ENCODE measurements at places on chromosomes 6 and 20.

GRCh38 chr20:22489626-22490286 lies 94.6 kb downstream of the FOXA2 start:
- no peak for DNase-seq

- no peak for DNase-seq
Observed at GRCh38 chr20:53489528-53489927, 104.1 kb downstream of the ZNF217 start.

GRCh38 chr6:161076181-161076677 lies 84.7 kb downstream of the MAP3K4 start:
- no peak for DNase-seq

DNA sequence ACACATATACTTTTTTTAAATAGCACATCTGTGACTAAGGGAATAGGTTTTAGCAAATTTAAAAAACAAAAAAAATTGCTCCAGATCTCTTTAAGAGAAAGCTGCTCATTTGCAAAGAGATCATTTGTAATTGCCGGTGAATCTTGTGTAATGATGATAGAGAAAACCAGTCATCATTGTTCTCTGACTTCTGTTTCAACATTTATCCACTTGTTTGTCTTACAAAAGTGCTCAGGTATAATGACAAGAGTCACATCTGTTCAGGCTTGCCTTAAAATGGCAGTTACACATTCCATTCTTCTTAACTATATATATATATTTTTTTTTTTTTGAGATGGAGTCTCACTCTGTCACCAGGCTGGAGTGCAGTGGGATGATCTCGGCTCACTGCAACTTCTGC lies 165.2 kb downstream of the AIG1 start:
- no peak for DNase-seq

GRCh38 chr20:44643596-44644229 lies 7.8 kb downstream of the ADA start:
- DNase-seq, result peak; percentile 54

DNA sequence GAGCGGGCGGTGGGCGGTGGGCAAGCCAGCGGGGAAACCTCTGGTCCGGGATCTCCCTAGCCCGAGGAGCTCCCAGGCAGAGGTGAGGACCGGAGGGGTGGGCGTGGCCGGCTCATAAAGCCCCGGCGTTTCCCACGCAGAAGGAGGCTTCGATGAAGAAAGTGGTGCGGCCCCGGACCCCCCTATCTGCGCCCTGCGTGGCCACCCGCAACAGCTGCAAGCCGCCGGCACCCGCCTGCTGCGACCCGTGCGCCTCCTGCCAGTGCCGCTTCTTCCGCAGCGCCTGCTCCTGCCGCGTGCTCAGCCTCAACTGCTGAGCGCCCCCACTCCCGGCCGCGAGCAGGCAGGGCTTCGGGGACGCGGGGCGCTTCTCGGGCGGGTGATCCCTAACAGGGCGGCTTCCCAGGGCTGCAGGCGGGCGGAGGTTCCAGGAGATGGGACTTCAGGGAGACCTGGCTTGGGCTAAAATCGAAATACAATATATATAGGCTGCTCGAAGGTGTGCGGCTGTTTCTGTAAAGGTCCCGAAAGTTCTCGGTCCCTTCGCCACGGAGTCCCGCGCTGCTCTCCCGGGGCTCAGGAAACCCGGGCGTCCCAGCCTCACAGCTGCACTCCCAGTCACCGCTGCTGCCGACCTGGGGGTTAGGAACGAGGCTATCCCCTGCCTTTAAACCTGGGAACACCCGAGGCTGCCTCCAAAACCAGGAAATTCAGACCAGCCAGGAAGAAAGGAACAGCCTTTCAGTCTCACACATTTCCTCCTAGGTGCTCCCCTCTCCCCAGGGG lies 27.8 kb downstream of the ASIP start:
- no peak for DNase-seq

DNA sequence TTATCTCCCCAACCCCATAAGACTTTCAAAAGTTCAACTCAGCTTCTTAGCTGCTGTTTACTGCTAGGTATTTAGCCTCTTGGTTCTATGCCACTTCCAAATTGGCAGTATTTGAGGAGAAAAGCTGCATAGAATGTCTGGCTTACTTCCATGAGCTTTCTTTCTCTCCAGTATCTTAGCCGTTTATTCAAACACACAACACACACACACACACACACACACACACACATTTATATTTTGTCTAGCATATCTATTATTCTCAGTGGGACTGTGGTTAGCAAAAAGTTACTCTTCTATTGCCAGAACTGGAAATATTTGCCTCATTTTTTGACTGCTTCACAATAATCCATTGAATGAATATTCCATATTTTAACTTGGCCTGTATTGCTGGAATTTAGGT lies 634.2 kb upstream of the IMPG1 start:
- DNase-seq, result no peak

DNA sequence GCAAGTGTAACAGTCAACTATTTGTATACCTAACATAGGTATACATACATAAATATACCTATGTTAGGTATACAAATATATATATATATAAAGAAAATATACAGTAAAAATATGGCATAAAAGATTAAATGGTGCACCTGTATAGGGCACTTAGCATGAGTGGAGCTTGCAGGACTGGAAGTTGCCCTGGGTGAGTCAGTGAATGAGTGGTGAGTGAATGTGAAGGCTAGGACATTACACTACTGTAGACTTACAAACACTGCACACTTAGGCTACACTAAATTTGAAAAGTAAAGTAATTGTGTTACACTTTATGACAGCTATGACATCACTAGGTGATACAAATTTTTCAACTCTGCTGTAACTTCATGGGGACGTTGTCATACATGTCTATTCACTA lies 65.6 kb downstream of the CDC5L start:
- DNase-seq, result no peak

GRCh38 chr6:128346569-128346968 lies 173.8 kb downstream of the PTPRK start:
- DNase-seq, result no peak

DNA sequence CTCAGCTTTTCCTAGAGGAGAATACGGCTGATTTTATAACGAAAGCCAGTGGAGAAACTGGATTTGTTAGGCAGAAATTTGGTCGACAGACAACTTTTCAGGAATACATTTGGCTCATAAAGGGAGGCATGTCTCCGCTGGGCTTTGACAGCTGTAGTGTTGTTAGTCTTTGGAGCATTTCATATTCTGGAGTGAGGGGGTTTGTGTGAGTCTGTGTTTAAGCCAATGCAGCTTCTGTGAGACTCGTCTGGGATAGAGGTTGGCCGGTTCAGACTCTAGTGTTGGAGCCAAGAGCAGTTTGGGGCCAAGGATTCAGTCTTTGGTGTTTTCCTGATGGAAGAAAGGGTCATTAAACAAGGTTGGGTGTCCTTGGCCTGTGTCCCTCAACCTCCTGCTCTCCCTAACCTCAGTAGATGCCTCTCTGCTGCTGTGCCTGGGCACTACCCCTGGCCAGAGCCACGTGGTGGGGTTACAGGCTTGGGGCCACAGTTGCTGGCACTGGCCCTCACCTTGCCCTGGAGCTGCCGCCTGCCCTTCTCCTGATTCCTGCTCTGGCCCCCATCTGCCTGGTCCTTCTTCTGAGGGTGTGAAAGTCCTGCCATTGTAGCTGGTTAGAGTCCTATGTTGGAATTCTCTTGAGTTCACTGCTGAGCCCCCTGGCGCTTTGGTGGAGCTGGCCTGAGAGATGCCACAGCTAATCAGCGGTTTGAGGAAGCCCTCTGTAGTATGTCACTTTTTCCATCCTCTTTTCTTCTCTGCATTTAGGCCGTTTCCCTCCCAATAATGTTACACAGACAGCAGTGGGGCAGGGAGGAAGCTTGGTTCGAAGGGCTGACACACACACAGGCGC lies 6.9 kb downstream of the PTK7 start:
- DNase-seq, result no peak

DNA sequence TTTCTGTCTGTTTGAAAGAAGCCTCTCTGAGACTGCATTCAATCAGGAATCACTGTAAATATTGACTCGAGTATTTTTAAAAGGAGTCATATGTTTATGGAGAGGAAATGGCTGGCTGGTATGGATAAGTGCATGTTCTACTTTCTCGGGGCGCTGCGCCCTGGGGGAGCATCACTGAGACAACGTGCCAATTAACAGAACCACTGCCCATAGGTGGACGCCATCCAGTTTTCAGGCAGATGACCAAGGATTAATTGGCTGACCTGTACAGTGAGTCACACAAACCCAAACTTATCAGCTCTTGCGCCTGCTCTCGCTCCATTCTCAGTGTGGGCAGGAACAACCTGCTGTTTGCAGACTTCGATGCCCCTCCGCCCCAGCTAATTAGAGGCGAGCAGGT lies 571.2 kb downstream of the QKI start:
- DNase-seq, result no peak

- peak; percentile 79 for DNase-seq
Observed at GRCh38 chr20:64079273-64080012, at the start of gene RGS19. RGS19 (minus strand) TSS chr20:64079518; CDS start chr20:64076886, 2,632 bp downstream.

GRCh38 chr6:30447237-30447636 lies 42.1 kb upstream of the HLA-E start:
- no peak for DNase-seq

DNA sequence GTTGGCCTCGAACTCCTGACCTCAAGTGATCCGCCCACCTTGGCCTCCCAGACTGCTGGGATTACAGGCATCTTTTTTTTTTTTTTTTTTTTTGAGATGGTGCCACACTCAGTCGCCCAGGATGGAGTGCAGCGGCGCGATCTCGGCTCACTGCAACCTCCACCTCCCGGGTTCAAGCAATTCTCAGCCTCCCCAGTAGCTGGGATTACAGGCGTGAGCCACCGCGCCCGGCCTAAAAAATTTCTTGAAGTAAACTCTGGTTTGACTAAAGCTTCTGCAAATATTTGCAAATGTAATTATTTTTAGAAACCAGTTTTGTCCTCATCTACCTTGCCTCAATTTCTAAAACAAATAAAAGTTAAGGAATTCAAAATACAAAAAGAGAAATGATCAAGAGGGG lies 1.2 kb downstream of the IBTK start:
- no peak for DNase-seq

GRCh38 chr20:48721324-48722001 lies 106.3 kb downstream of the PREX1 start:
- no peak for DNase-seq

GRCh38 chr6:154962753-154963152 lies 32.4 kb upstream of the TIAM2 start:
- DNase-seq, result no peak

DNA sequence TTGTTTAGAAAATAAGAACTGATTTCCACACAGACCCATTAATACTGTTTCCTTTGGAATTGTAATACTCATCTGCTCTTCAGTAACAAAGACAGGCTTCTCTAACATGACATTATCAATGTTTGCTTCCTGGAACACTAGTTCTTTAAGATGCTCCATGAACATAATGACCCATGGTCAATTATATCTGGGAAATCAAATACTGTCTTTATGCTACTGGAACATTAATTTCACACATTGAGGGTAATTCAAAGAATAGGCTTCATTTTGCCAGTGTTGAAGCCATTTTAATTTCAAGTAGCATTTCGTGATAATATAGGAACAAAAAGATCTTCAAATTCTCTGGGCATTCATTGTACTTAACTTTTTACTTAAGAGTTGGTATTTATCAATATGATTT lies 80.9 kb downstream of the OPN5 start:
- DNase-seq, result no peak

DNA sequence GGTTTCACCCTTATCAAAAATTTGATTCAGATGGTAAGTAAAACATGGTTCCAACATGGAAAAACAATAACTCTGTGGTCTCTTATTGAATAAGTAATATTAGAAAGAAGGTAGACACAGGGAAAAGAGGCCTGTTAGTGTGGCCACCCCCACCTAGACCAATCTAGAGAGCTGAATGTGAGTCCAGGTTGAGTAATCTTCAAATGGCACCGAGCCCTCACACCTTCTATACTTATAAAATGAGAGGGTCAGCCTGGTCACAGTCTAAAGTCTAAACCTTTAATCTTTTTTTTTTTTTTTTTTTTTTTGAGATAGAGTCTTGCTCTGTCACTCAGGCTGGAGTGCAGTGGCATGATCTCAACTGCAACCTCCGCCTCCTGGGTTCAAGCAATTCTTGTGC lies 6.9 kb downstream of the FAM184A start:
- no peak for DNase-seq

DNA sequence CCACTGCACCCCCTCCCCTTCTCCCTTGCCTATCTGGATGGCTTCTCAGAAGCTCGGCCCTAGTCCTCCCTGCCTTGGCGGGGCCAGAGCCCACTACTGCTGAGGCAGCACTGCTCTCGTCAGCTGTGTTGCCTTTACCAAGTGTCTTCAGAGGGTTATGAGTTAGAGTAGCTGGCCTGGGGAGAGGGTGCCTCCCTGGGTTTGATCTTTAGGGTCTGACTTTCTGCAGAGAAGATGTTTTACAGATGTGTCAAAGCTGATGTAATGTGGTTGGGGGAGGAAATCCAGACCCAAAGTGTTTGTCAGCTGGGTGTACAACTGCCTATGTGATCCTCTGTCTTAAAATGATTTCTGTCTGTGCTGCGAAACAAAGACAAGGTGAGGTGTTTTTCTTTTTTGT lies 30.4 kb upstream of the PI16 start:
- no peak for DNase-seq

GRCh38 chr20:62860391-62860923 lies 1.2 kb downstream of the TCFL5 start:
- DNase-seq, result no peak

DNA sequence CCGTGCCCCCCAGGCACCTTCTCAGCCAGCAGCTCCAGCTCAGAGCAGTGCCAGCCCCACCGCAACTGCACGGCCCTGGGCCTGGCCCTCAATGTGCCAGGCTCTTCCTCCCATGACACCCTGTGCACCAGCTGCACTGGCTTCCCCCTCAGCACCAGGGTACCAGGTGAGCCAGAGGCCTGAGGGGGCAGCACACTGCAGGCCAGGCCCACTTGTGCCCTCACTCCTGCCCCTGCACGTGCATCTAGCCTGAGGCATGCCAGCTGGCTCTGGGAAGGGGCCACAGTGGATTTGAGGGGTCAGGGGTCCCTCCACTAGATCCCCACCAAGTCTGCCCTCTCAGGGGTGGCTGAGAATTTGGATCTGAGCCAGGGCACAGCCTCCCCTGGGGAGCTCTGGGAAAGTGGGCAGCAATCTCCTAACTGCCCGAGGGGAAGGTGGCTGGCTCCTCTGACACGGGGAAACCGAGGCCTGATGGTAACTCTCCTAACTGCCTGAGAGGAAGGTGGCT lies 960 bp downstream of the TNFRSF6B start:
- DNase-seq, result no peak

DNA sequence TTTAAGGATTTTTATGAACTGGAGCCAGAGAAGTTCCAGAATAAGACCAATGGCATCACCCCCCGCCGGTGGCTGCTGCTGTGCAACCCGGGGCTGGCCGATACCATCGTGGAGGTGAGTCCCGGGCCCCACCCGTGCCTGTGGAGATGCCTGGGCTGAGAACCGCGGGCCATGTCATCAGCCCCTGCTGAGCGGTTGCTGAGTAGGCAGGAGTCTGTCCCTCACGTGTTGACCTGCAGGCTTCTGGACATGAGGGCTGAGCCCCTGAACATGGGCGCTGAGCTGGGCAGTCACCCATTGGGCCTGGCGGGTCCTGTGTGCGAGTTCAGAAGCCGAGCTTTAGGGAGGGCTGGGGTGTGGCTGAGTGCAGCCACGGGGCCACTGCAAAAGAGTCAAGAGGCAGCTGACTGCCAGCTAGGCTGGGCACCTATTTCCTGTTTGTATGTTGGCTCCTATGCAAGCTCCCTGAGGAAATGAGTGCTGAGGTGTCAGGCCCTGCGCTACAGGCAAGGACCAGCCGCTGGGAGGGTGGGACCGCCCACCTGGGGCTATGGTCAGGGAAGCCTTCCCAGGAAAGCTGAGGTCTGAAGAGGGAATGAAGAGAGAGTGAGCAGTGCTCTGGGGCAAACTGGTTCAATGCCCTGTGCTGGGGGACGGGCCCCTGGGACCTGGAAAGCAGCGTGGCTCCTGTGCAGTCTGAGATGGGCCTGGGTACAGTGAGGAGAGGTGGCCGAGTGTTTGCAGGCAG lies 34.3 kb downstream of the PYGB start:
- DNase-seq, result no peak

- DNase-seq, result no peak
Observed at GRCh38 chr20:37379967-37380828, 34.3 kb downstream of the SRC start.
